CD4-positive, alpha-beta memory T cell (primary cell): ENCODE measurements at places on chromosomes 13 and 19.

- no peak for DNase-seq
Observed at GRCh38 chr13:60757501-60758215, 360.6 kb downstream of the TDRD3 start.

- no peak for DNase-seq
Observed at GRCh38 chr19:44602081-44602480, 11.3 kb upstream of the IGSF23 start.

GRCh38 chr13:20401531-20401930 is 124.1 kb downstream of the CRYL1 start:
- DNase-seq, result no peak

DNA sequence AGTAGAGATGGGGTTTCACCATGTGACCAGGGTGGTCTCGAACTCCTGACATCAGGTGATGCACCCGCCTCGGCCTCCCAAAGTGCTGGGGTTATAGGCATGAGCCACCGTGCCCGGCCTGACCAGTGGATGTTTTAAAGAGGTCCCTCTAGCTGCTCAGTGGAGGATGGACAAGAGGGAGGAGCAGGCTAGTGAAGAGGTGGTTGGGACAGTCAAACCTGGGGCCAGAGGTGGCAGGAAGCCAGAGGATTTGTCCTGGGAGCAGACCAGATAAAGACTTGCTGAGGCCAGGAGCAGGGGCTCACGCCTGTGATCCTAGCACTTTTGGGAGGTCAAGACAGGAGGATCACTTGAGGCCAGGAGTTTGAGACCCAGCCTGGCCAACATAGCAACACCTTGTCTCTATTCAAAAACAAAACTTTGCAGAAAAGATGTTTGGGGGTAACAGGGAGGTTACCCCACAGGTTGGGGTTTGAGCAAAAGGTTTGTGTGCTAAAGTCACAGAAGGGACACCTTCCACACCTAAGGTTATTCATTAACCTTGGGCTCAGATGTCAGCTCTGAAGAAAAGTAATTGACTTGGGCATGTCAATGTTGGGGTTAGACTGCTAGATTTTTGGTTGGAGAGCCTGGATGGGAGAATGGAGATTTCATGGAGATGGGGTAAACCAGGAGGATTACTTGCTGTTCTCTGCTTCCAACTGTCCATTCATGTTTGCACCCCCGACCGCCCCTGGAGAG is 9.0 kb downstream of the BCAM start:
- DNase-seq, result no peak
